Stimulated activated CD8-positive, alpha-beta memory T cell treated with anti-CD3 and anti-CD28 coated beads, Interleukin-4, amount 100 ng/mL, for 1 hour (primary cell): ENCODE measurements at places on chromosomes 16 and 17.

- no peak for DNase-seq
These were observed 716 bp downstream of the TMEM94 start for GRCh38 chr17:75457047-75457654.

DNA sequence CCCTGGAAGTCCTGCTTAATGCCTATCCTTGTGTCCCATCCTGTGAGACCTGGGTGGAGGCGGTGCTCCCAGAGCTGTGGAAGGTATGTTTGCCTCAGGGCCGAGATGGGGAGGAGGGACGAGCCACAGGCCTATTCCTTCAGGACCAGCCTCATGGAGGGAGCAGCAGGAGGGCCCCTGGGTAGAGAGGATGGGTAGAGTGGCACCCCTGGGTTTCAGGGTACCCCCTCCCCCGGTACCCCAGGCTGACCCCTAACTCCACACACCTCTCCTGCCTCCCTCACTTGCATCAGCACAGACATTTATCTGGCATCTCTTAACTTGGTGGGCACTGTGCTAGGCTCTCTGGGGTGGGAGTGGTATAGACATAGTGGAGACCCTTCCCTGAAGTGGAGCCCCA, 7.1 kb downstream of the ASB16 start:
- DNase-seq: no peak

GRCh38 chr17:42171831-42172230, 9.1 kb downstream of the KCNH4 start:
- DNase-seq: no peak

DNA sequence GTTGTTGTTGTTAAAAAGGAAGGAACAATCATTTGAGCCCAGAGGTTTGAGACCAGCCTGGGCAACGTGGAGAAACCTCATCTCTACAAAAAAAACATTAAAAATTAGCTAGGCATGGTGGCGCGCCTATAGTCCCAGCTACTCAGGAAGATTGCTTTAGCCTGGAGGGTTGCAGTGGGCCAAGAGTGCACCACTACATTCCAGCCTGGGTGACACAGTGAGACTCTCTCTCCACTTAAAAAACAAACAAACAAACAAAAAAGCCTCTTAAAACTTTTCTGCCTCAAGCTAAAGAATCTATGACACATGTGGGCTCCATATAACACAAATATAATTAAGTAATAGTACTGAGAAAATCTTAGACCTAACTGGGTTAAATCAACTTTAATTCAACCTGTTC, 12.5 kb downstream of the MBTPS1 start:
- DNase-seq: no peak

DNA sequence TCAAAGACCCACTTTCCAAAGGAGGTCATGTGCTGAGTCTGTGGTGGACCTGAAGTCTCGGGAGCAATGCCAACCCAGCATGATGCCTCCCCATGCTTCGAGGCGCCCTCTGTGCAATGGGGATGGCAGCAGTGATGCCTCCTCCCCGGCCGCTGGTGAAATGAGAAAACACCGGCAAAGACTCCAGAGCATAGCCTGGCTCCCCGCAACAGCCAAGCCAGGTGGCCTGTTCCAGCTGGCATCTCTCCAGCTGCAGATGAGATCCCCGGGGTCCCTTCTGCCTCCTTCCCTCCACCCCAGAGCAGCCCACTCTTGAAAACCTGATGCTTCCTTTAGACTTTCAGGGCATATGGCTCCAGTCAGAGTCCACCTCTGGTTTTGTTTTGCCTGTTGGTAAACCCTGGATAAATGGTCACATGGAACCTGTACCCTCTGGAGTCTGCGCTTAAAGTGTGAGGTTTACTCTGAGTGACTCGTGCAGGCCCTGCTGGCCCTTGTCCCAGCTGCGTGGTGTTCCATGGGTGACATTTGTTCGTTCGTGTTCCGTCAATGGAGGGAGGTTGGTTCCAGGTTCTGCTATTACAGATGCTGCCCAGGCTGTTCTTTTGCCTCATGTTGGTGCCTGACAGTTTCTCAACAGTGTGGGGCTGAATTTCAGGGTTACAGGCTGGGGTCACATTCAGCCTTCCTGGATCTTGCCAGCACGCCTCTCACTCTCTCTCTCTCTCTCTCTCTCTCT, 181.8 kb upstream of the CIBAR2 start:
- no peak for DNase-seq

- DNase-seq: no peak
These were observed 9.3 kb upstream of the RNF135 start for GRCh38 chr17:30961209-30962188.

- DNase-seq: no peak
These were observed 949 bp upstream of the GSPT1 start for GRCh38 chr16:11916524-11917285.

- no peak for DNase-seq
These were observed 16.9 kb downstream of the DOC2B start for GRCh38 chr17:164303-165235.

DNA sequence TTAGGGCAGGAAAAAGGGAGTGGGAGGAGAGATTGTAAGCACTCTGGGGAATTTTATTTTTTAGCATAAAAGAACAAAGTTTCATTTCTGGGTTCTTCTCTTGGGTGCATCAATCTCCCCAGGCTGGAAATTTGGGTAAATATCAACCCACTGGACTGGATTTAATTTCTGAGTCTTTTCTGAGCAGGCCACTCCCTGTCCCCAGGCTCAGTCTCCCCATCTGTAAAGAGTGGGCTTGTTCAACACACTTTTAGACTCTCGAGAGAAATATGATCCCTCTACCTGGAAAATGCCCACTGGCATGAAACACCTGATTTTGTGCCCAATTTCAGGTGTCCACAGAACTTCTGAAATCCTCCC, 617 bp upstream of the VTN start:
- DNase-seq: no peak
